Cerebellum (tissue), 4 donors: ENCODE measurements at places on chromosomes 1 and 21. TPM values are rescaled to one million over a fixed set of nuclear protein-coding genes. Genes with fewer than 3 reads are reported as not detected.

NOS1AP gene
- 5.5 TPM for total RNA-seq

SCMH1 gene
- 65.8 TPM for total RNA-seq

UMODL1 gene
- 0.09 TPM for total RNA-seq

TFB2M gene
- total RNA-seq: 9.8 TPM

ZFP69 gene
- total RNA-seq: 10.5 TPM

KIAA0040 gene
- total RNA-seq: 1.00 TPM

RPL22 gene
- 180 TPM for total RNA-seq

VANGL2 gene
- 17.2 TPM for total RNA-seq

C1orf146 gene
- not detected for total RNA-seq

SPRR1B gene
- not detected for total RNA-seq

KRTAP10-11 gene
- not detected for total RNA-seq

COL8A2 gene
- 1.2 TPM for total RNA-seq

GPR89B gene
- total RNA-seq: 21.1 TPM

PDPN gene
- total RNA-seq: 18.8 TPM

AMPD2 gene
- 35.3 TPM for total RNA-seq

BARHL2 gene
- 1.5 TPM for total RNA-seq

EFCAB7 gene
- total RNA-seq: 31.6 TPM

PTGER3 gene
- total RNA-seq: 44.7 TPM

RUNX1 gene
- total RNA-seq: 1.8 TPM

LCE1F gene
- total RNA-seq: not detected

SPOCD1 gene
- total RNA-seq: not detected

ANKRD35 gene
- total RNA-seq: 0.73 TPM

PRAMEF27 gene
- not detected for total RNA-seq

PHLDA3 gene
- total RNA-seq: 5.6 TPM

PBXIP1 gene
- 16.2 TPM for total RNA-seq

FCRL4 gene
- not detected for total RNA-seq

LYST gene
- 82.8 TPM for total RNA-seq

NASP gene
- total RNA-seq: 122 TPM

AJAP1 gene
- total RNA-seq: 12.3 TPM

S100A12 gene
- 1.3 TPM for total RNA-seq

LORICRIN gene
- not detected for total RNA-seq

GJA4 gene
- 3.8 TPM for total RNA-seq

FOXO6 gene
- 1.3 TPM for total RNA-seq

GBP6 gene
- 0.73 TPM for total RNA-seq

ARMH1 gene
- total RNA-seq: 5.2 TPM

PLA2G2F gene
- total RNA-seq: not detected

SLC2A5 gene
- 1.2 TPM for total RNA-seq

CYP4X1 gene
- total RNA-seq: 17.5 TPM

E2F2 gene
- total RNA-seq: 3.1 TPM

UROD gene
- total RNA-seq: 36.8 TPM

MMEL1 gene
- total RNA-seq: 1.3 TPM

G0S2 gene
- 1.2 TPM for total RNA-seq

HAO2 gene
- total RNA-seq: not detected

DMRTA2 gene
- not detected for total RNA-seq

LCE1E gene
- total RNA-seq: not detected

CLEC20A gene
- total RNA-seq: not detected

BTG3 gene
- 23.2 TPM for total RNA-seq

ASTN1 gene
- total RNA-seq: 62.8 TPM

AADACL4 gene
- total RNA-seq: not detected

PTPRC gene
- 4.4 TPM for total RNA-seq

MSH4 gene
- total RNA-seq: 0.73 TPM

RNU1-1 gene
- 40,842 TPM for total RNA-seq

PROX1 gene
- 12.4 TPM for total RNA-seq

PTGS2 gene
- total RNA-seq: 3.4 TPM

CD1E gene
- not detected for total RNA-seq

KCNJ9 gene
- total RNA-seq: 12.0 TPM

ZFP69B gene
- total RNA-seq: 16.3 TPM
